Left kidney (tissue), 8 donors: ENCODE measurements at places on chromosomes 16 and 17. TPM values are rescaled to one million over a fixed set of nuclear protein-coding genes. Genes with fewer than 3 reads are reported as not detected.

Gene KRT9
- polyA plus RNA-seq: not detected

Gene UBALD2
- 23.1 TPM for polyA plus RNA-seq

Gene CAPN15
- 23.8 TPM for polyA plus RNA-seq

Gene NPW
- polyA plus RNA-seq: 3.8 TPM

Gene RND2
- polyA plus RNA-seq: 3.5 TPM

Gene TBC1D3
- polyA plus RNA-seq: not detected

Gene AGRP
- polyA plus RNA-seq: 0.18 TPM

- peak; percentile 40 for DNase-seq
Measured at GRCh38 chr17:2723997-2724783, 12.6 kb upstream of the CLUH start.

GRCh38 chr17:14760212-14760611 lies 459.3 kb downstream of the HS3ST3B1 start:
- no peak for DNase-seq

GRCh38 chr17:16027708-16028584 lies 28.3 kb downstream of the TTC19 start:
- DNase-seq: no peak

DNA sequence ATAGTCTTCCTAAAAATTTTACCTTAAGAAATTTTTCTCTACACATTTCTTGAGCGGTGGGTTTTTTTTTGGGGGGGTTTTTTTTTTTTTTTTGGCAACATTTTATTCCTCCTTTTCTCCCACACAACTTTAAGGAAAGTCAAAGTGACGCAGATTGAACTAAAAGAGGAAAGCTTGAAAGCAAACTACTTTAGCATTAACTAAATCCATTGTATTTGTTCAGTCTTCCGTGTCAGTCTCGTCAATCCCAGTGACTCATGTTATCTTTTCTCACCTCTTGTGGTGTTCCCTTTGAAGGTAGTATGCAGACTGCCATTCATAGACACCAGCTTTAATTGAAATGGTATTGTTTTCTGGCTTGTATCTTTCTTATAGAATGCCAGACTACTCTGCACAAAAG lies 39.3 kb downstream of the TADA2A start:
- DNase-seq: no peak

DNA sequence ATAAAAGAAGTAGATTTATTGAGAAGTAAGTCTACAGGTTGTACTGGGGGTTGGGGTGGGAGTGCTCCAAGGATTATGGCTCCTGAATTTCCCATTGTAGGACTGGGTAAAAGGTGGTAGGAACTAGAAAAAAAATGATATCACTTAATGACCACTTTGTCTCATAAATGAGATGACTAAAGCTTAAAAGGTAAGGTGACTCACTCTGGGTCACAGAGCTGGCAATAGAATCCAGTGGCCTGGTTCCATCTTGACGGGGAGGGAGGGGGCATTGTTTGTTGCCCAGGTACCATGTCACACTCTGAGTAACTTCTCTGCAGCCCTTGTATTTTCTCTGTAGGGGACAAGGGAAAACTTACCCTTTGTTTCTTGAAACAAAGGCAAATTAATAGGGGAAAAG lies 126.1 kb downstream of the PITPNC1 start:
- no peak for DNase-seq

GRCh38 chr17:55340176-55340575 lies 75.4 kb downstream of the HLF start:
- no peak for DNase-seq

- DNase-seq: no peak
Measured at GRCh38 chr16:85974428-85975375, 75.7 kb downstream of the IRF8 start.

DNA sequence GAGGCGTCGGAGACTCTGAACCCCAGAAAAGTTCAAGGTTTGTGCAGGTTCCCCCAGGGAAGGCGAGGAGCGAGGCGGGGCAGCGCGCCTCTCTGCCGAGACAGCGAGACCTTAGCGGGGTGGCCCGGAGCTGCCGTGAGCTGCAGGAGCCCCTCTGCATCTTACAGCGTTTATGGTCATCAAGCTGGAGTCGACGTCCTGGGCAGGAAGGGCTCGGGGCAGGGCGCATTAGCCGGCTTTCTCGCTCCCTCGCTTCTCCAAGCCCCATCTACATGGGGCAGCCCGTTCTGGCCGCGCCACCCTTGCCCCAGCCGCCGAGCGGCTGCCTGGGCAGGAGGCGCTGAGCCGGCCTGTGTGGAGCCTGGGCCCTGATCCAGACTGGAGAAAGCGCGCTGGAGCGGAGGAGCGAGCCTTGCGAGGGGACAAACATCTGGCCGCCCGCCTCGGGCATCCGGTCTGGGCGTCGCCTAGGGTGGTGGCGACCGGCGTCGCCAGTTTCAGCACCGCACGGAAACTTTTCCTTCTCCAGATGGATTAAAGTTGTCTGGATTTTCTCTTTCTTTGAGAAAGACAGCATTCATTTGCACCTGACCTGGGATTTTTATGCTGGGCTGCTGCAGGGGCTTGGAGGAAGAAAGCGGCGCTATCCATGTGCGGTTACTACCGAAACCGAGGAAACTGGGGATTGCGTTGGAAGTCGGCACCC lies 750 bp downstream of the TMEM132E start:
- DNase-seq: no peak

DNA sequence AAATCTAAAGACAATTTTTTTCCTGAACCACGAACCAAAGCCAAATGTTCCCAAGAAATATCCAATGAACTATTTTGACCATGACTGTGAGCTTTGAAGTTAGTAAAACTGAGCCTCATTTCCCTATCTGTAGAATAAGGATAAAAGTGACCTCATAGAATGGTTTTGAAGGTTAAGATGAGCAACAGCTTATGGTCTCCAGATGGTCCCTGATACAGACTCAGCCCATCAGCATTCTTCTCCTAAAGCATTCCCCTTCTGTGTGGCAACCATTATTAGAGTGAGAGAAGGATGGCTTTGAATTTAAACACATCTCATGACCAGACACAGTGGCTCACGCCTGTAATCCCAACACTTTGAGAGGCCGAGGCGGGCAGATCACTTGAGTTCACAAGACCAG lies 70.1 kb downstream of the COPRS start:
- DNase-seq: no peak

- no peak for DNase-seq
Measured at GRCh38 chr16:79417601-79418008, 182.9 kb downstream of the MAF start.

DNA sequence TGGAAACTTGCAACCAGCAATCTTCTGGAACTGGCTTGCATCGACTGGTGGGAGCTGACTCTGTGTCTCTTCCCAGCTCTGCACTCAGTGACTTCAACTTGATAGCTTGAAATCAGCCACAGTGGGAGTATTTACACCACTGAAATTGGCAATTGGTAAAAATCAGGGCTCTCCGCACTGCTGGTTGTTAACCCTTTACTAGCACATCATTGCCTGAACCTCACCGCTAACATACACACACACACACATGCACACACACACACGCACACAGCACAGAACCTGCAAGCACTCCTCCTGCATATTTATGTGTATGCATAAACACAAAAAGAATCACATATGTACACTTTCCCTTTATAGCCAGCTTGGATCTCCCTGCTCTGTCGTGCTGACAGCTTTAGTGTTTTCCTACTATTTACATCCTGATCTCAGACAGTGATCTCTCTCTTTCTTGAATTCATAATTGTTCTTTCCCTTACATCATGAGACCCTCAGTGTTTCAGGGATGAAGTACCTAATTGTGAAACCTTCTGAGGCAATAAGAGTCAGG lies 7.9 kb upstream of the TMIGD1 start:
- no peak for DNase-seq

DNA sequence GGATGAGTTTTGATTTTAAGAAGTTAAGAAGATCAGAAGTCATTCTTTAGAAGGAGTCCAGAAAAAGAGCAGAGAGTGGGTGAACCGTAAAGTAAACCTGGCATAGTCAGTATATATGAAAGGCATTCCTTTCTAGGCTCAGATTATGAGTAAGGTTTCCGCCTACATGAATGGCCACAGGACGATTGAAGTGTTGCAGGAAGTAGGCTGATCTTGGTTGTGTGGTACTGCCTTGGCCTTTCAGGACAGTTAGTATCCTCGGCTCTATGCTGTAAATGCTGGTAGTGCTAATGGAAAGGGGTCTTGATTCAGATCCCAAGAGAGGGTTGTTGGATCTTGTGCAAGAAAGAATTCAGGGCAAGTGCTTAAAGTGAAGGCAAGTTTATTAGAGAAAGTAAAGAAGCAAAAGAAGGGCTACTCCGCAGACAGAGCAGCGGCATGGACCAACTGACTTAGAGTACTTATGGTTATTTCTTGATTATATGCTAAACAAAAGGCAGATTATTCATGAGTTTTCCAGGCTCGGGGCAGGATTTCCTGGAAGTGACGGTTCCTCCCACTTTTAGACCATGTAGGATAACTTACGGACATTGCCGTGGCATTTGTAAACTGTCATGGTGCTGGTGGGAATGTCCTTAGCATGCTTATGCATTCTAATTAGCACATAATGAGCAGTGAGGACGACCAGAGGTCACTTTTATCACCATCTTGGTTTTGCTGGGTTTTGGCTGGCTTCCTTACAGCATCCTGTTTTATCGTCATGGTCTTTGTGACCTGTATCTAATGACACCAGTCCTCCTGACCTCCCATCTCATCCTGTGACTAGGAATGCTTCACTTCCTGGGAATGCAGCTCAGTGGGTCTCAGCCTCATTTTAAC lies 164.8 kb downstream of the SNX29 start:
- no peak for DNase-seq

- DNase-seq: peak; percentile 85
Measured at GRCh38 chr17:28552176-28552999, at the start of gene UNC119. Gene UNC119, minus strand, starts transcription at chr17:28552624. Its CDS starts 67 bp downstream, at chr17:28552557.

- no peak for DNase-seq
Measured at GRCh38 chr17:82440469-82440981, 10.0 kb downstream of the CYBC1 start.

DNA sequence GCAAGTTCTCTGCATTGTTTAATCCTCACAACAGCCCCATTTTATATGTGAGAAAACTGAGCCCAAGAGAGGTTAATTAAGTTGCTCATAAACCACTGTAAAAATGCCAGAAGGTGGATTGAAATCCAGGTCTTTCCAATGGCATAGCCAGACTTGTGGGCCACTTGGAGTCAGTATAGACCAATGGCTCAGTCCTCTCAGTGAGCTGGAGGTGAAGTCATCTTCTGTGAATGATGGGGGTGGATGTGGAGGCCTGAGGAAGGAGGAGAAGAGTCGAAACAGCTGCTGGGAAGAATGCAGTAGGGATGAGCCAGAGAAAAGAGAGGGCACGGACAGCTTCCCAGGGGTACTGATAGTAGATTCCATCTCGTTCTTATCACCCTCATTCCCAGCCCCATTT lies 213.4 kb downstream of the SOX9 start:
- no peak for DNase-seq

GRCh38 chr16:57711-58110 lies 4.1 kb downstream of the SNRNP25 start:
- no peak for DNase-seq

GRCh38 chr17:62665599-62665998 lies 38.1 kb downstream of the MRC2 start:
- no peak for DNase-seq

- no peak for DNase-seq
Measured at GRCh38 chr16:81992859-81993258, 18.4 kb downstream of the SDR42E1 start.

- DNase-seq: peak; percentile 39
Measured at GRCh38 chr16:19696328-19696727, 21.7 kb downstream of the KNOP1 start.

GRCh38 chr17:5241861-5242671 lies 7.4 kb upstream of the SCIMP start:
- DNase-seq: no peak

- no peak for DNase-seq
Measured at GRCh38 chr17:32523017-32523680, 36.4 kb downstream of the CDK5R1 start.

DNA sequence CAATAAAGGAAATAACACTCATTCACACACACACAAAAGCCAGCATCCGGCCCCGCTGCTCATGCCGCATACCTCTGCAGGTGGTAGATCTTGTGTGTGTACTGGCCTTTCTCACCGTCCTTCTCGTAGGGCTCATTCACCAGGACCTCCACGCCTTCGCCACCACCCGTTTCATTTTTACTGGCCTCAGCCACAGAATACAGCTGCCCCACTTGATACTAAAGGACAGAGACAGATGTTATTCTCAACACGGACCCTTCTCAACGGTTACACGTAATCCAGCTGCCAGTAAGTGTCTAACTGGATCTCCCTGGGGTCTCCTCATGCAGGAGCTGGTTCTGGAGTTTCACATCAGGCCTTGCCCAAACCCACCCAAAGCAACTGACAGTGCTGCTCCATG lies 9.7 kb downstream of the PITPNA start:
- DNase-seq: no peak

- DNase-seq: no peak
Measured at GRCh38 chr17:68820476-68820824, 134.7 kb downstream of the ABCA8 start.

DNA sequence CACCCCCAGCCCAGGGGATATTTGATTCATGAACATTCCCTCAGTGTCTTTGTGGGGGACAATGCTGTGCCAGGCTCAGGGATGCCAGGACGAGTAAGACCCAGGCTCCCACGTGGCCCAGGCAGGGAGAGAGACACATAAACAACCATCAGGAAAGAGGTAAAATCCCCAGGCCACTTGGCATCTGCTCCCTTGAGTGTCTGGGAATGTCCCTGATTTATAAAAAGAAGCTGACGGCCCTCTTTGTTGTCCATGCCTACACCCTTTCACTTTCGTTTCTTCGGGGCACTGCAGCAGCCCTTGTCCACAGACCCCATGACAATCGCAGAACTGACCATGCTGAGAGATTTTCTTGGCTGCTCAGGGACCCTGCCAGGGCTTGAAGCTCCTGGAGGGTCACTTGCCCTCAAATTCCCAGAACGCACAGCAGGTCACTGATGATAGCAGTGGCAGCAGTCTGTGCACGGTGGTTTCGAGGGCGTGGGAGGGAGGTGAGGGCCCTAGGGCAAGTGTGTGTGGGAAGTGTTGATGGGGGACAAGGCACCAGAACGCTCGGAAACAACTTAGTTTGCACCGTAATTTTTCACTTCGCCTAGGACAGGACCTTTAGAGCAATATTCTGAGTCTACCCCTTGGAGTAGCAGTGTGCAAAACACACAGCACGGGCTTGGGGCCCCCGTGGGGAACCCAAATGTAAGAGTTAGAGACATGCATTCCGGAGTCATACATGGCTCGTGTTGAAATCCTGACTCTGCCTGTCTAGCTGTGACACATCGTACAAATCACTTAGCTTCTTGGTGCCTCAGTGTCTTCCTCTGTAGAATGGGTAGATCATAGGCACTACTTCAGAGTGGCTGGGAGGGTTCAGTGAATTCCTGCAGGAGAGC lies 4.7 kb downstream of the NOD2 start:
- DNase-seq: no peak

DNA sequence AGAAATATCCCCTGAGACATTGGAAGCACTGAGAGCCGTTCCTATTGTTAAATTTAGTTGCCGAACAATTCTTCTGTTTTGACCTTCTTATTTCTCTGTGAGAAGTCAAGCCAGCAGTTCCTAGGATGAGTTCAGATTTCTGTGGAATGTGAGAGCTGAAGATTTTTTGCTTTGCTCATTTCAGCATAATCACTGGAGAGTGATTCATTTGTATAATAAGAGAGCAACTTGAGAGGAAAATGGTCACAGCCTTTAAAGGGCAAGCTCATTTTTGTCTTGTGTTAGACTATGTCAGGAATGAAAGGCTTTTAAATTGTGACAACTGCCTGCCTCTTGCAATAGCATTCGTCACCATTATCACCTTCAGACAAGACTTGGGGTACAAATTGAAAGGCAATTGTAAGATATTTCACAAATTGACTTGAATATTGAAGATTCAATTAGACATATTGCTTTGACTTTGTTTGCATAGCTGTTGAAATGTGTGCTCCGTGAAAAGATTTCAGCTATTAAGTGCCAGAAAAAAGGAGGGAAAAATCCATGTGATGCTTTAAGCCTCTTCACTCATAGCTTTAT lies 900.0 kb upstream of the GOT2 start:
- DNase-seq: no peak
